CD4-positive, alpha-beta memory T cell (primary cell): ENCODE measurements at places on chromosomes 11 and 22.

DNA sequence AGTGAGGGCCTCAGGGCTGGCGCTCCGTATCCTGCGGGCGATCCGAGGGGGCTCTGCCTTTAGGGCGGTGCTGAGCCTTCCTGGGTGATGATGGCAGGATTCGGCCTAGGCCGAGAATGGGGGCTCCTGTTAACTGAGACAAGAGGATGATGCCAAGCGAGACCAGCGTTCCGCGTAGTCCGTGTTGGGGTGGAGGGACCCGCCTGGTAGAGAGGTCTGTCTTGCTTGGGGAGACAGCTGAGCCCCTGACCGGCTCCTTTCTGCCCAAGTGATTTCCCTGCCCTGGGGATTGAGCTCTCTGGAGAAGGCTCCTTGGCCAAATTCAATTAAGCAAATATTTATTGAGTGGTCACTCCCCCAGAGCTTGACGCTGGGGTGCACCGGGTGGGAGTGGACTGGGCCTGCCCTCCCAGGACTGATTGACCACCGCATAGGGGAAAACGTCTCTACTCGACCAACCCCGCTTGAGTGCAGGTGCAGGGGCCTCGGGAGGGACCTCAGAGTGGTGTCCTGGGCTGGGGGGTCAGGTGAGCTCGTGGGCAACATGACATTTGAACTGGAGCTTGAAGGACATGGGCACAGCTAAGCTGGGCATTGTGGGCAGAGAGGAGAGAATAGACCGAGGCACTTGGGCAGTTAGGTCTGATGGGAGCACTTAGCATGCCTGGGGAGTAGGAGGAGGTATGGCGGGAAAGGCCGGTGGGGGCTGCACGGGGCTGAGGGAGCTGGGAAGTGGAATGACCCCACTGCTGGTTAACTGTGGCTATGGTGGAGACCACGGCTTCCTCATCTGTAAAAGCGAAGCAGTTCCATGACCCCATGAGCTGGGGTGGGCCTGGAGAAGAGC lies 1.1 kb downstream of the GNAZ start:
- no peak for DNase-seq

GRCh38 chr11:120977266-120978137 lies 46.4 kb upstream of the TBCEL start:
- no peak for DNase-seq

DNA sequence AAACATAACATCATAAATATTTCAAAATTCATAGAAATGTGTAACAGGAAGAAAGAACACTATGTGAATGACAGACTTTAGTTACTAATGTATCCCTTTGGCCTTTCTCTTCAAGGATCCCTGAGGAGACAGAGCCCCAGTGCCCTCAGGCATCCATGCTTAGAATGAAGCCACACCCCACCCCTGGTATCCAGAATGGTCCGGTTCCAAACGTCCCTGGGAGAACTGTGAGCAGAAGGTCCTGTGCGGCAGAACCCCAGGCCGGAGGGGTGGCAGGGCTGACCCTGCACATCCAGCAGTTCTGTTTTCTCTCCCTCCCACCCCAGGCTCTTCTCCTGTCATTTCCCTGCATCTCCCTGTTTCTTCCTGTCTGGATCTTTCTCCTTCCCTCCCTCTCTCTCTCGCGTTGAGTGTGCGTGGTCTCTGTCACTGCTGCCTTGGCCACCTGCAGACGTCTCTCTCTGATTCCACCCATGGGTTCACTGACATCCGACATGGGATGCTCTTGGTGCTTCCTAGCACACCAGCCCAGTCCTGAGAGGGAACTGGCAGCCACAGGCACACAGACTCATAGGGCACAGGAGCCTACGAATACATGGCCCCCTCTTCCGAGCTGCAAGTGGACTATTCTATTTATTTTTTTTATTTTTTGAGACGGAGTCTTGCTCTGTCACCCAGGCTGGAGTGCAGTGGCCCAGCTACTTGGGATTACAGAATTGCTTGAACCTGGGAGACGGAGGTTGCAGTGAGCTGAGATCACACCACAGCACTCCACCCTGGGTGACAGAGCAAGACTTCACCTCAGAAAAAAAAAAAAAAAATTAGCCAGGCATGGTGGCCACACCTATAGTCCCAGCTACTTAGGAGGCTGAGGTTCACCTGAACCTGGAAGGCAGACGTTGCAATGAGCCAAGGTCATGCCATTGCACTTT lies 5.7 kb downstream of the RFPL1 start:
- DNase-seq: no peak

DNA sequence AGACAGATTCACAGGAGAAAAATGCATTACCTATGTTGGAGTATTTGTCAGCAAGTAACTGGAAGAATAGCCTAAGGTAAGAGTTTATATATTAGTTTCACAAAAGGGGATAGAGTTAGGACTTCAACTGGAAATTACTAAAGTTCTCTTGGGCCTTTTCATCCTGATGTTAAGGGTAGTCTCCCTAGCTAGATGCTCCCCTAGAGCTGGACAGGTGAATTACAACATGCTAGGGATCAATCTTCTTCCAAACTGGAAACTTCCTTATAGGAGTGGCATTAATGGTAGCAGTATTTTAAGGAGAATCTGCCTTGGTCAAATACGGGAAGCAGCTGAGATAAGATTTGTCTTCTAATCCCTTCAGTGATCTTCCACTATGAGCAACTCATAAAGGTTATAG lies 632.8 kb upstream of the RAG2 start:
- DNase-seq: no peak

- DNase-seq: no peak
Measured at GRCh38 chr11:85685125-85685819, 723 bp downstream of the CCDC89 start.

DNA sequence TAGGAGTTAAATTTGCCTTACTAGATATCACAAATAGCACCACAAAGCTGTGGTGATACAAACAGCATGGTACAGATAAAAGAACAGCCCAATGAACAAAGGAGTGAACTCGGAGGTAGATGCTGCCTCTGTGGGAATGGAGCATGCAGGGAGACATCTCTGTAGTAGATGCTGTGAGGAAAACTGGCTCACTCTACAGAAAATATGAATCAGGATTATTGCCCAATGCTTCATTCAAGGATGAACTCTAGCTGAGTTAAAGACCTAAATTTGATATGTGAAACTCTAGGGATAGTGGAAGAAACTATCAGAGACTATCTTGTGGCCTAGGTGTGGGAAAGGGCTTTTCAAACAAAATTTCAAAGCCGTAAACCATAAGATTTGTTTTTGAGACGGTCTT lies 15.3 kb upstream of the CAPN5 start:
- no peak for DNase-seq

DNA sequence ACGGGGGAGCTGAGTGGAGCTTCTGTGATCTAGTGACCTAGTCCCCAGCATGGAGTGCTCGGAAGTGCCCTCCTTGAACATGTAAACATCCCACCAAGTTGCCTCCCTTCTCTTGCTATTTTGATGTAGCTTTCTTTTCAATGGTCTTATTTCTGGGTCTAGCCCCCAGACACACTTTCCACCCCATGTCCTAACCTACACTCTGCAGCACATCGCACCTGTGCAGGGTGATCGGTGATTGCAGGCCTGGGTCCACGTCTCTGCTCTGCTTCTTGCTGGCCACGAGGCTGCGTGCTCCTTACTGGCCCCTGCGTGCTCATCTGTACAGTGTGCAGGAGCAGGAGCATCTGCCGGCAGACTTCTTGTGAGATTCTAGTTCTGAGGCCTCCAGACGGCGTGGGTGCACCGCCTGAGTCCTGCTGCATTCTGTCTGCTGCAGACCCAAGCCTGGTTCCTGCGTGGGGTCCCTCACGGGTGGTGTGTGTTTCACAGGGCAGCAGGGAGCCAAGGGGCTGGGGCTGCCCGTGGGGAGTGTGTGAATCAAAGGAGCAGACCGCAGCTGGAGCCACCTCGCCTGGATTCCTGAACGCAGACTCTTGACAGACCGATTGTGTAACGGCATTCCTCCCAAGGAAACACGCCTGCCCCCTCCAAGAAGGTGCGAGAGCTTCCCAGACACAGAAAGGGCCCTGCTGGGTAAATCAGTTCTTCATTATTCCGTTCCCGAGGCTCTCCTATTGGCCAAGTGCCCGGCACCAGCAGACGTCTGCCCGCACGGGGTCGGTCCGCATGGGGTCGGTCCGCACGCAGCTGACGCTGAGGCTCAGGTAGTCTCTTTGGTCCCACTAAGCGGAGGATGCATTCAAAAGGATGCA lies 44.4 kb upstream of the MYEOV start:
- DNase-seq: no peak
